ENCODE measurements at places on chromosomes 1 and 21.

DNA sequence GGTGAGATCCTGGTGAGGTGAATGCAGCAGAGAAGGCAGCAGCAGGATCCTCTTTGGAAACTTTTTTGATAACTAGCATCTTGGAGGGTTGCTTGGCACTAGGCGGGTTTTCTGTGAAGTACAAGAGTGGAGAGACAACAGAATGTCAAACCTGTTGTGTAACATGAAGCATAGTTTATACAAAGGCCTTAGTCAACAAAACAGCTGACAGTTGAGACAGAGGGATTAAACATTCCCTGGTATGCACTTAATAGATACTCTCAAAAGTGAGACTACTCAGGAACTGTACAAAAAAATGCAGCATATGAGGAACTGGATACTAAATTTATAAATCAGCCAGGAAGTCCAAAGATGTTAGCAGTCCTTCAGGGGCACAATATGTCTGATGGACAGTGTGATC lies 16.4 kb upstream of the CCDC17 start:
- DNase-seq = no peak

DNA sequence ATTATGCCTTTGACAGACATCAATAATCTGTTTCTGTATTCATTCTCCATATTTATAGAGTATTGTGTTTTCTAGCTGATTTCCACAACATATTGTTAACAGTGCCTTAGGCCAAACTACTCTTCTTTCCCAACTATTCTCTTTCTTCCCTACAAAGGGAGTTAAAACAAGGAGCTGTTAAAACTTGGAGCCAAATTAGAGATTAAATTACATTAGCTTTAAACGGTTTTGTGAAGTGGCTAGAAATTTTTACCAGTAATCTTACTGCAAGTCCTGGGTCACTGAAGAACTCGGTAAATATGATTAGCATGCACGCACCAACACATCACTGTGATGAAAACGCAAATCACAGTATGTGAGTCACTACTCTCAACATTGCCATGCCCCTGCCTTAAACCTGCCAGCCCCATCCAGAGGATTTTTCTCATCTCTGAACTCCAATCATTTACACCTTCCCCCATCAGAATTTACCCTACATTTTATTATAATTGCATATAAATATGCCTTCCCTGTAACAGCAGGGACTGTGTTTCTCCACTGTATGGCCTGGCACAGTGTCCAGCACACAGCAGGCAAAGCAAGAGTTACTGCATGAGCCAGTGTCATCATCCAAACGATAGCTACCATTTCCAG lies 1.5 kb upstream of the PRDX6 start:
- DNase-seq = no peak

DNA sequence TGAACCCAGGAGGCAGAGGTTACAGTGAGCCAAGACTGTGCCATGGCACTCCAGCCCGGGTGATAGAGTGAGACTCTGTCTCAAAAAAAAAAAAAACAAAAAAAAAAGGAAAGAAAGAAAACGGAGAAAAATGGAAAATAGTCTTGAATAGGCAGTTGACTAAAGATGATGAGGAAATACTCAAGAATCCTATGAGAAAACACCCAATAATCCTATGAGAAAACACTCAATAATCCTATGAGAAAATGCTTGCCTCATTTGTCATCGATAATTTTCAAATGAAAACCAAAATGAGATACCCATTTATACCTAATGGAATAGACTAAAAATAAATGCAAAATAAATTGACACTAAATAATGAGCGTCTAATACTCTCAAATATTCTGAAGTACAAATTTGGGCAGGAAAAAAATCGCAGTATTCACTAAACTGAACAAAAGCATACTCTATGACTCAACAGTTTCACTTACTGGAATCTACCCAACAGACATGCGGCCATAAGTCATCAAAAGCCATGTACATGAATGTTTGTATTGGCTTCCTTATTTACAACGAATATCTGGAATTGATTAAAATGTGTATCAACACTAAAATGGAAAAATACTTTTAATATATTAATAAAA lies 733.9 kb upstream of the CHRM3 start:
- DNase-seq = no peak

- no peak for DNase-seq
These were observed 12.1 kb upstream of the FAM43B start for GRCh38 chr1:20540281-20540680.

- no peak for DNase-seq
These were observed 189.1 kb downstream of the MIS18A start for GRCh38 chr21:32089766-32090165.

- no peak for DNase-seq
These were observed 12.3 kb downstream of the STXBP3 start for GRCh38 chr1:108758796-108759195.
